ENCODE measurements at places on chromosomes 4 and X.
A peak's percentile ranks its signal among the peaks of the same experiment; 100 is the strongest.

DNA sequence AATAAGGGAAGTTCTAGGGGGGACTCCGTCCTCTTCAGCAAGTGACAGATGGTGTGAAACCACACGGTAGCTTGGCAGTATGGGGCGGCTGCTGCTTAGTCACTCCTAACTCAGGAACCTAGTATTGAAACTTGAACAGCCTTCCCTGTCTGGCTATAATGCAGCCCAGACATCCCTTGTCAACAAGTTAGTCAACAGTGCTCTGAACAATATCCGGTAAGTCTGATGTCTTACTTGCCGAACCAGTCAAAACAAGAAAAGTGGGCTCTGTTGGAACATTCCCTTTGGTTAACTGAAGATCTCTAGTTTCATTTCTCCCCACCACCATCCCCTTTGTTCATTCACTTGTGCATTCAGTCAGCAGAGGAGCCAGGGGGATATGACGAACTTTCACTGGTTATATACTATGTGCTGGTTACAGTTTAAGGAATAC lies 18.7 kb upstream of the CXCL13 start:
- peak; percentile 32 for DNase-seq

DNA sequence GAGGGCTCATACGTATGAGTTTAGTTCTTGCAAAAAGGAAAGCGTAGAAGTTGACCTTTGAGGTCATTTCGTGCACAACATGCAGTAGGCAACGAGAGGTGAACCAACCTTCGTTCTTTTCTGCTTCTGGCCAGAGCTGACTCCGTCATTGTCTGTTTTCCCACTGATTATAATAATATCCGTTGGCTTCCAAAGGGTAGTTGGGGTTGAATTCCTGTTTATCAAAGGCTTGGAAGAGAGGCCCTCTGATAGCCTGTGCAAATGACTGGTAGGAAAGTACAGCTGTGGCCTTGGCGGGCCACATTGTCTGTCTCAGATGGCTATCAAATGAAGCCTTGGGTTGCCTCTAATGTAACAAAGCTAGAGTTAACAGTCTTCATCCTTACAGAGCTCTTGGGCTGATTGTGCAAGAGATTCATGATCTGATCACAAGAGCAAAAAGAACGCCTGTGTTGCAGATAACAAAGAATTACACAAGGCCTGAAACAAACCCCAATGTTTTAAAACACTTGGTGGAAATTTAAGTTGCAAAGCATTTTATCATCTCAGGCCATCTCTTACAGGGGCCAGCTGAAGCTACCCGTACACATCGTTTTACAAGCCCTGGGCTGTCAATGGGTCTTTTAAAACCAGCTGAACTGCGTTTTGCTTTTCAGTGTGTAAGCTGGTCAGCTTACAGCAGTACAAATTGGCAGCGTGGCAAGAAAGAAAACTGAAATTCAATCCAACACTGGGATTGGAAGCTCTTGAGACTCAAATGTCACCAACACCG lies 46.1 kb upstream of the FAM9C start:
- DNase-seq: peak; percentile 71

GRCh38 chr4:143346206-143346605 lies 9.5 kb downstream of the GAB1 start:
- DNase-seq: no peak

DNA sequence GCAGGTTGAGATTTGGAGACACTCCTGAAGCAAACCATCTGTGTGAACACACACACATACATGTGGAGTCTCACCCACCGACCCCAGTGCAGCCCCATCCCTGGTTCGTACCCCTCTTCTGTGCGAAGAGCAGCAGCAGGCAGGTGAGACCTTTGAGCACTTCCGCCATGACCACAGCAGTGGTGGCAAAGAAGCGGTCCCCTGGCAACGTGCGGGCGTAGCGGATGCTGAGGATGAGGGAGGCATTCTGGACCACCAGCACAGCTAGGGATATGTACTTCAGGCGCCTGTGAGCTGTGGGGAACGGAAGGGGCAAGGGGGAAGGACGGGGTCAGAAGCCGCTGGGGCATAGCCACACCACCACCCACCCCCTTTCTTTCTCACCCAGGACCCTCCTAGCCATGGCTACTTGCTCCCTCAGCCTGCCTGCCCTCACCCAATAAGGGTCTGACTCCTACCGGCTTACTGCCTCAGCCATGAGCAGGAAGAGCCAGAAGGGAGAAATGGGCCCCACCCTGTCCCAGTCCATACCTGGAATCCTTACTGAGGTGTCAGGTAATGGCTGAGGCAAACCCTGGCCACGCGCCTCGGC lies 1.6 kb downstream of the SLC35A2 start:
- DNase-seq: no peak

DNA sequence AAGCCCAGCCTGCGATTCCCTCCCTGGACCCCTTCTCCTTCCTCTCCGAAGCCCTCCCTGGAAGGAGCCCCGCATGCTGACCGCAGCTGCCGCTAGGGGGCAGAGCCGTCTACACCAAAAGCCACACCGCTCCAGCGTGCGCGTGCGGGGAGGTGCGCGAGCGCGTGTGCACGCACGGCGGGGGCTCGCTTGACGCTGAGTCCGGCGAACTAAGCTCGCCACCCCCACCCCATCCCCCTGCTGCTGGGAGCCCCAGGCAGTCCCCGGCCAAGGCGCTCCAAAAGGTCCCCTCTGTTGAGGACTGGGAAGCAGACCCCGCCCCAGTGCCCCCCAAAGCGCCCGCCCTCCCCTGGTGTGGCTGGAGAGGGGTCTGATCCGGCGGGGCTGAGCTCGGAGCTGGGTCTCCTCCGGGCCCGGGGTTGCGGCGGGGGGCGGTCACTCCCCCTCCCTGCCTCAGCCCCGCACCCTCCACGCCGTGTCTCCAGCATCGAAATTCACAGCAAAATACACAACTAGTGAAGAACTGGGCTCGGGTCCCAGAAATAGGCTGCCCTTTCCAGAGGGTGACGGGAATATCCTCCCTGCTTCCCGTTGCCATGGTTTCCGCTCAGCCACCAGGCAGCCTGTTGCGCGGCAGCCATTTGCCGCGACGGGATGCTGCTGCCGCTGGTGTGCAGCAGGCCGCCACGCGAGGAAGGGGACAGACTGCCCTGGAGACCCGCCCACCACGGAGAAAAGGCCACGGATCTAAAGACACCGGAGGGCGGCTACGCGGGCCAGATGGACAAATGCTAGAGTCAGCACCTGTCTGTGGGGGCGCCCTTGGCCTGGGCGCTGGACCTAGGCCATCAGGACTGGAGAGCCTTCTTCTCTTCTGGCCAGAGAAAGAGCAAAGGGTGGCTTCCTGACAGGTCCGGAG lies 11.2 kb upstream of the CCNQ start:
- peak; percentile 91 for DNase-seq

- no peak for DNase-seq
Observed at GRCh38 chr4:140233791-140234696, 80.1 kb upstream of the MAML3 start.

All from KBM-7 (cell line).